Left lung (tissue), 14 donors: ENCODE measurements at places on chromosomes 7 and 10. TPM values are rescaled to one million over a fixed set of nuclear protein-coding genes. Genes with fewer than 3 reads are reported as not detected.
A peak's percentile ranks its signal among the peaks of the same experiment; 100 is the strongest.

GRCh38 chr10:121959671-121960070 is 15.3 kb downstream of the NSMCE4A start:
- no peak for DNase-seq

Gene CAMK2B
- 0.18 TPM for total RNA-seq

Gene CPA2
- total RNA-seq, result not detected

DNA sequence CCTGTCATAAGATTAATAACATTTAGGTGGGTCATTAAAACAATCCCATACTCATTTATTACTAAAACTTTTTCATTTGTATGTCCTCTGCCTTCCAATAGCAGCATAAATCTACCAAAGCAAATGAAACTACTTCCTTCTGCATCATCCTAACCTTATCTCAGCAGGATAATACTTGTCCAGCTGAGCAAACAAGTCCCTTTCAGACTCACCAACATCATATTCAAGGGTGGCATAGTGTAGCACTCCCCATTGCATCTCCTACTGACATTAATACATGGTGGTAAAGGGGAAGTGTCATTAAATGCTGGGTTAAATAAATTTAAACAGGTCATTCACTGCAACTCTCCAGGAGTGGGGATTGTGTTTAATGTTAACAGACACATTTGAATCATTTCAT is 3.4 kb upstream of the MINDY3 start:
- DNase-seq, result no peak

- peak; percentile 86 for DNase-seq
Observed at GRCh38 chr7:156764016-156764669, 123.6 kb downstream of the RNF32 start.

- DNase-seq, result no peak
Observed at GRCh38 chr7:152922318-152923081, 162.9 kb downstream of the ACTR3B start.

- no peak for DNase-seq
Observed at GRCh38 chr7:43591558-43592180, 8.8 kb downstream of the STK17A start.
